ENCODE measurements at places on chromosomes 6 and 20. TPM values are rescaled to one million over a fixed set of nuclear protein-coding genes. Genes with fewer than 3 reads are reported as not detected.

Gene ZNF318
- 5.5 TPM for total RNA-seq

Gene PAQR8
- total RNA-seq: 4.5 TPM

Gene MROH8
- 1.6 TPM for total RNA-seq

Gene NTSR1
- 0.87 TPM for total RNA-seq

Gene CST3
- total RNA-seq: 310 TPM

Gene DLK2
- not detected for total RNA-seq

Gene TP53TG5
- not detected for total RNA-seq

Gene DLL1
- 1.3 TPM for total RNA-seq

Gene TRIM31
- not detected for total RNA-seq

Gene TPMT
- 17.7 TPM for total RNA-seq

Gene IP6K3
- not detected for total RNA-seq

Gene ZNF391
- total RNA-seq: 0.56 TPM

Gene FBXO9
- 51.5 TPM for total RNA-seq

Gene E2F1
- total RNA-seq: 14.1 TPM

Gene C6orf62
- 83.8 TPM for total RNA-seq

Gene FAM110A
- total RNA-seq: 3.8 TPM

Gene SLC13A3
- 1.5 TPM for total RNA-seq

Gene NFATC2
- total RNA-seq: 0.26 TPM

Gene AURKA
- 15.2 TPM for total RNA-seq

Gene CFAP206
- total RNA-seq: 0.31 TPM

Gene BCKDHB
- total RNA-seq: 9.3 TPM

Gene CTCFL
- not detected for total RNA-seq
